ENCODE measurements at places on chromosomes 4 and X. TPM values are rescaled to one million over a fixed set of nuclear protein-coding genes. Genes with fewer than 3 reads are reported as not detected.

The SAGE1 gene
- total RNA-seq, result not detected

GRCh38 chr4:8277356-8278008 is 7.9 kb downstream of the HTRA3 start:
- no peaks in the 10 kb centered on the region for H3K36me3 ChIP-seq
- peaks cover under 1% of the 10 kb centered on the region for H3K27me3 ChIP-seq
- H3K27ac ChIP-seq, result no peak overlapping the region
- no peaks in the 10 kb centered on the region for H3K4me1 ChIP-seq
- no peak overlapping the region for H3K4me3 ChIP-seq

DNA sequence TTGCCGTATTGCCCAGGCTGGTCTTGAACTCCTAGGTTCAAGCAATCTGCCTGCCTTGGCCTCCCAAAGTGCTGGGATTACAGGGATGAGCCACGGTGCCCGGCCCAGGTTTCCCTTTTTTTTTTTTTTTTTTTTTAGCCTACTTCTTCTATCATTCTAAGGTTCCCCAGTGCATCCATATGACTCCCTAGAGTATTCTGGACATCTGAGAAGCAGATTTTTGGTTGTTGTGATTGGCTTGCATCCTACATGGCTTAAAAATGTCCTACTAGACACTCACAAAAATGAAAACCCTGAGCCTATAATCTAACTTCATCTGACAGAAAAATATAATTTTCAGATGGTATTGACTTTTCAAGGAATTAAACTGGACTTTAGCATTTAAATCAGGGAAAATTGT is 41.7 kb downstream of the SMIM14 start:
- H3K27me3 ChIP-seq, result no peaks in the 10 kb centered on the region
- no peak overlapping the region for H3K4me3 ChIP-seq
- no peaks in the 10 kb centered on the region for H3K4me1 ChIP-seq
- DNase-seq, result no peak

DNA sequence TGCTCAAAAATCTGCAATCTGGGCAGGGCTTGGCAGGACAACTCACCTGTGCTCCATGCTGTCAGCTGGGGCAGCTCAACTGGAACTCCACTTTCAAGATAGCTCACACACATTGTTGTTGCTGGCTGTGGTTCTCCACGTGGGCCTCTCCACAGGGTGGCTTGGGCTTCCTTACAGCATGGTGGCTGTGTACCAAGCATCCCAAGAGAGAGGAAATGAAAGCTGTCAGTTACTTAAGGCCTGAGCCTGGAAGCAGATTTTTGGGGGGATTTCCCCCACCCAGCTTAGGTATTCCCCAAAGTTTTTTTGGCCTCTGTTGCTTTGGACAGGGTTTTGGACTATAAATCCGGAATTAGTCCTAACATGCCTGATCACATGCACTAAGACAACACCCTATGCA is 81.0 kb downstream of the BCOR start:
- no peak overlapping the region for H3K4me3 ChIP-seq
- H3K27me3 ChIP-seq, result peaks cover 10% of the 10 kb centered on the region
- no peak overlapping the region for H3K27ac ChIP-seq
- H3K36me3 ChIP-seq, result no peaks in the 10 kb centered on the region
- no peak for DNase-seq
- peaks cover 20% of the 10 kb centered on the region for H3K4me1 ChIP-seq

DNA sequence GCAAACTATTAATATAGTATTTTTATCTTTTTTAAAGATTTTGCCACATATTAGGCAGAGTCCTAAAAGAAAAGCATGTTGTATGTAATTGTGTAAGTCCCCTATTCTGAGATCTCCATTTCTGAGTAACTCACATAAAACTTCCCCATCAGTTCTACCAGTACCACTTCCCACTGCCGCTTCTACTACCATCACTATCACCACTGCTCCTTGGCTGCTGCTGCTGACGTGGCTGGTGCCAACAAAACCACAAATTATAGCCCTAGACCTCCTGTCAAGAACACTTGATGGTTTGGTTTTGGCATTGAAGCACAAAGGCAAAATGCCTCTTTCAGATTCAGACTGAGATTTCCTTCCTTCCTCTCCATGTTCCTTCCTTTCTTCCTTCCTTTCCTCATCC is 106.4 kb downstream of the MMRN1 start:
- no peaks in the 10 kb centered on the region for H3K4me1 ChIP-seq
- H3K27ac ChIP-seq, result no peak overlapping the region
- no peak for DNase-seq
- H3K4me3 ChIP-seq, result no peak overlapping the region
- H3K36me3 ChIP-seq, result no peaks in the 10 kb centered on the region
- H3K27me3 ChIP-seq, result no peaks in the 10 kb centered on the region

The SMPX gene
- not detected for total RNA-seq

- no peaks in the 10 kb centered on the region for H3K36me3 ChIP-seq
- peaks cover 35% of the 10 kb centered on the region for H3K27me3 ChIP-seq
- H3K4me1 ChIP-seq, result peaks cover 9% of the 10 kb centered on the region
- H3K27ac ChIP-seq, result no peak overlapping the region
Observed at GRCh38 chrX:17038681-17039161, 92.3 kb downstream of the REPS2 start.

The FHDC1 gene
- 0.14 TPM for total RNA-seq
